NT2/D1 (cell line): ENCODE measurements at places on chromosomes 5 and 9.

- DNase-seq, result no peak
Observed at GRCh38 chr5:129496421-129496820, 36.3 kb downstream of the ADAMTS19 start.

GRCh38 chr5:172573986-172574870, 66.8 kb upstream of the NEURL1B start:
- no peak for DNase-seq

- DNase-seq, result no peak
Observed at GRCh38 chr9:89664896-89665329, 60.1 kb downstream of the GADD45G start.

- DNase-seq, result no peak
Observed at GRCh38 chr5:32776200-32776599, 65.1 kb downstream of the NPR3 start.

DNA sequence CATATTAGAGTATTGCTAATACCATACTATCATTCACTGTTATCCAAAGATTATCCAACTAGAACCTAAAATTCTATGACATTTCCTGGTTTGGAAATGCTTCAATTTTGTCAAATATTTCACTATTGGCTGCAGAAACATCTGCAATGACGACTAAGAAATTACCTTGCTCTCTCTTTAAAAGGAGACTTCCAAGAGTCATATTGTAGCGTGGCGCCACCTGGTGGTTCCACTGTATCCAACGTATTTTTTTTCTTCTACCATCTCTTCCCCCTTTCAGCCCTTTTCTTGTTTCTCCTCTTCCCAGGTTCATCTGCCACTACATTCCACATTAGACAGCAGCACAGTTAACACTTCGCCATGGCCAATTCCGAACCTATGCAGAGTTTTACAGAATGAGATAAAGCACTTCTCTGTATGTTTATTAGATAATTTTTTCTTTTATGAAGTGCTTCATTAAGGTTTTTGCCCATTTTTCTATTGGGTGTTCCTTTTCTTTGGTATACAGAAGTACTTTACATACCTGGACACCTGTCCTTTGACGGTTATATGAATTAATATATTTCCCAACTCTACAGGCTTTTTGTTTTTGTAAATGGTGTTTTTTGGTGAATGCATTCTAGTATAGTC, 153.5 kb downstream of the CDC42SE2 start:
- peak; percentile 43 for DNase-seq

GRCh38 chr9:129505270-129505902, 115.5 kb downstream of the C9orf50 start:
- no peak for DNase-seq

- DNase-seq, result no peak
Observed at GRCh38 chr9:75149841-75150241, 61.5 kb downstream of the OSTF1 start.

DNA sequence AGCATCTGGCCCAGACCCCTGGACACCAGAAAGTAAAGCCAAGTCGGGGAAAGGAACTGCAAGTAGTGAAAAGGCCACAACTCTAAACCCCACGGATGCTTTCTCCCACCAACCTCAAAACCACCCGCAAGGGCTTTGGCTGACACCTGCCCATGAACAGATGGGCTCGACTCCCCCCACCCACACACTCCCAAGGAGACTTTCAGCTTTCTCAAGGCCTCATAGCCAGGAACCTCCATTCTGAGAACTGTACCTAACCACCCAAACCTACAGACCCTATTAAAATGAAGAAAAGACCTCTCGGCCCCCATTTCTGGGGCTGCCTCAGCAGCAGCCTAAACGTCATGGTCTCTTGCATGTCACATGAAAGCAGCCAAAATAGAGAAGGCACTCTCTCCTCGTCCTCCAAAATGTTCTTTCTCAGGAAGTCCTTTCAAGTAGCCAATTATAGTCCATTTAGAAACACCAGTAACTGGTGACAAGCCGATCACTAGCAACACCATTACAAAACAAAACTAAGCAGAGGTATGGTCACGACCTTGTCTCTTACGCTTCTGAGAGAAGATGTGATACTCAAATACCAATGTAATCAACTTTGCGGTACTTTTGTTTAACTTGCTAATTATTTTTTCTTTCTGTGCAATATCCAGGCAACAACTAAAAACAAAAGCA, 2.9 kb downstream of the B4GALT1 start:
- no peak for DNase-seq

GRCh38 chr5:4405614-4406219, 734.4 kb upstream of the ADAMTS16 start:
- no peak for DNase-seq

DNA sequence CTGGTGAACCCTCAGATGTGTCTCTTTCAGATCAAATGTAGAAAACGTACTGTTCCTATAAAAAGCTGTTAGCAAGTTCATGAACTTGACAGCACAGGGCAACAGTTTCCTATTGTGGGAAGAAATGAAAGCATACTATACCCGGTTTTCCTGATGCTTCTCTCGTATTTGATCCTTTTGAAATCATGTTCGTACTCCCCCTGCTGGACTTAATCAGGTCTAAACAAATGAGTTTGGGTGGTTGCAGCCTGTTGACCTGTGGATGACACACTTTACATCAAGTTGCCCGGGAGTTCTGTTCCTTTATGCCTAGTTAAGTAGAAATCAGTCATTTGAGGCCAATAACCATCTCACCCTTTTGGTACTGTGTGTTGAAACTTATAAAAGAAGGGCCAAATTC, 1992.3 kb downstream of the MAT2B start:
- peak; percentile 9 for DNase-seq

DNA sequence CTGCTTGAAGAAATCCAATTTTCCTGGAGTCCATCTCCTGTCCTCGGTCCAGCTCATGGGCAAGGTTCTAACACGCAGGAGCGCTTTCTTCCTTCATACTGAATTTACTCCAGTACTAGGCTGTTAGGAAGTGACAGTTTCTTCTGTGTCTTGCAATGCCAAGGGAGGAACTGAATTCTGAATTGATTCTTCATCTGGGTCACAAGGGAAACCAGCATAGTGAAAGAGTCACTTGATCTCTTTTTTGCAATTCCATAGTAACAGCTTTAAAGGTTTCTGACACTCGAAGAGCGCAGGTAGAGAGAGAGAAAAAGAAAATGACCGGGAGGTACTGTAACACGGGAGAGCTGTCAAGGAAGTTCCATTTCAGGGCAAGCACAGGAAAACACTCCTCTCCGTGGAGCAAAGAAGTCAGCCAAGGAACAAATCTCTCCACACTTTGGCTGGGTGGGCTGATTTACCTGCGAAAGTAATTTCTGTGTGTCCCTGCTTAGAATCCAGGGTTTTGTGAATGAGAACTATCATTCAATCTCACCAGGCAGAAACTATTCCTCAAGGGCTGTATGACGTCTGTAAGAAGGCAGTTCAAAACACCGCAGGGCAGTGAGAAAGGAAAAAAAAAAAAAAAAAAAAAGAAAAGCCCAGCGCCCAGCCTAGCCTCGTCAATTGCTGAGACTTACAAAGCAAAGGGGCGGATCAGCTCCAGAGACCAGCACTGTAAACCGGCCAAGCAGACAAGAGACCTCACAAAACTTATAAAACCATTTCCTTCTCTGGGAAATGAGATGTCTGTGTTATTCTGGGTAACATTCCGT, 617.8 kb downstream of the PDE4D start:
- peak; percentile 57 for DNase-seq

- no peak for DNase-seq
Observed at GRCh38 chr5:104045987-104046386, 483.4 kb upstream of the NUDT12 start.

DNA sequence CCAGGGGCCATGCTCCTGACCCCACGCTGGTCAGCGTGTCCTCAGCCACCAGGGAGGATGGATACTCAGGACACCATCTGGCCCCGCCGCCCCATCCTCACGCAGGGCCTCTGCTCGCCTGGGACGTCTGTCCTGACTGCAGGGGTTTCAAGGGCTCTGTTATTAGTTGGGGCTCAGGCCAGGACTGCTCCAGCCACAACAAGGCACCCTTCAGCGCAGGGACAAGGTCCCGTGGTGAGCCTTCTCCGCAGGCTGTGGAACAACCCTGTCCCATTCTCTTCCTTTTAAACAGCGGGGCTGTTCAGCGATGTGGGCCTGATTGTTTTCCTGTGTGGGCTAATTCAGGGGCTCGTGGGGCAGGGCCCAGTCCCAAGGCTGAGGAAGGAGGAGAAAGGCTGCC, 61.6 kb downstream of the SEMA4D start:
- no peak for DNase-seq

- no peak for DNase-seq
Observed at GRCh38 chr9:136058084-136058483, 37.0 kb downstream of the NACC2 start.

DNA sequence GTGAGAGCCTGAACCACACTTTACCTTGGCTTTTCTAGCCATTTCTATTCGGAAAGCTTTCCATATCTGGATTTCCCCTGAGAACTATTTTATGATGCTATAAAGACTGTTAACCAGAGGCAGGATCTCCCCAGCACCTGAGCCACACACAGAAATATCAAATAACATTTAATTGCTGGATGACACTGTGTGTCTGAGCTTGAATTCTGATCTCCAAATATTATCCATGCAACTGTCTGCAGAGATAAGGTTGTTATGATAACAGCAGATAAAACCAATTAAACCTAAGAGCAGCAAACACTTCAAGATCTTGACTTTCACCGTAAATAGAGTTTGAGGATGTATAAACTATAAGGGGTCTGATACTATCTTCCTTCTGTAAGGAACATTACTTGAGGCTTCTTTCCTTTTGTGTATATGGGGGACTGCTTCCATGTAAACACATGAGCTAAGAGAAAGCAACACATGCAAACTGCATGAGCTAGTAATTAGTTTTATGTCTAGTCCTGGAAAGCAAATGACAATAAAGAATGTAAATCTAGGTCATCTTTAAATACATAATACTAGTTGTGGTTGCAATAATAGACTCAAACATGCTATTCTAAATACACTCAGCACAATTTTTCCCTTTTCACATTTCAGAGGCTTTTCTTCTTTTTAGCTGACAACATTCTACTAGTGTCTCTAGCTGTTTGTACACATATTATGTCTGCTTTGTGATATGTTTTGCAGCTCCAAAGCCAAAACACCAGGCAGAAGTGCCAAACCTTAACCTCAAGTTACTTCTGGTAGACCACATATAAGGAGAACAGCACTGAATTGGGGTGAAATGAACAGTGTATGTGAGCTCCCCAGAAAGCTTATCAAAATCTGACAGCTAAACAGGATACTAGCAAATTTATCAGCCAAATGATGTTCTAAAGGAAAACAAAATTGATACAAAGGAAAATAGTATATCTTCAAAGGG, 136.5 kb downstream of the EFNA5 start:
- no peak for DNase-seq
